Adipose tissue (tissue), 3 donors: ENCODE measurements at places on chromosomes 13 and 19. TPM values are rescaled to one million over a fixed set of nuclear protein-coding genes. Genes with fewer than 3 reads are reported as not detected.

AKAP8L gene
- polyA plus RNA-seq, result 79.6 TPM

UCHL3 gene
- polyA plus RNA-seq, result 24.4 TPM

LYPD5 gene
- 0.22 TPM for polyA plus RNA-seq

PRR20E gene
- not detected for polyA plus RNA-seq

HOOK2 gene
- 210 TPM for polyA plus RNA-seq

C13orf42 gene
- polyA plus RNA-seq, result not detected

AZU1 gene
- polyA plus RNA-seq, result 0.03 TPM

FAM83E gene
- 0.56 TPM for polyA plus RNA-seq

LGALS7B gene
- polyA plus RNA-seq, result 3.0 TPM

CBY2 gene
- polyA plus RNA-seq, result not detected

PIH1D1 gene
- polyA plus RNA-seq, result 50.3 TPM

MRI1 gene
- polyA plus RNA-seq, result 28.3 TPM

ZNF529 gene
- 1.9 TPM for polyA plus RNA-seq

SIGLEC12 gene
- 0.56 TPM for polyA plus RNA-seq

ZNF99 gene
- 0.01 TPM for polyA plus RNA-seq

POU2F2 gene
- 0.67 TPM for polyA plus RNA-seq

ZNF154 gene
- 0.67 TPM for polyA plus RNA-seq

RFPL4AL1 gene
- polyA plus RNA-seq, result not detected

DAND5 gene
- polyA plus RNA-seq, result 0.11 TPM

NCAN gene
- 0.01 TPM for polyA plus RNA-seq

IRGC gene
- not detected for polyA plus RNA-seq

FXYD7 gene
- polyA plus RNA-seq, result 0.12 TPM

CELF5 gene
- 0.63 TPM for polyA plus RNA-seq

GAMT gene
- polyA plus RNA-seq, result 52.7 TPM
